ENCODE measurements at places on chromosomes 7 and 10.

GRCh38 chr10:1102831-1103230, 46.6 kb downstream of the WDR37 start:
- no peak for DNase-seq

DNA sequence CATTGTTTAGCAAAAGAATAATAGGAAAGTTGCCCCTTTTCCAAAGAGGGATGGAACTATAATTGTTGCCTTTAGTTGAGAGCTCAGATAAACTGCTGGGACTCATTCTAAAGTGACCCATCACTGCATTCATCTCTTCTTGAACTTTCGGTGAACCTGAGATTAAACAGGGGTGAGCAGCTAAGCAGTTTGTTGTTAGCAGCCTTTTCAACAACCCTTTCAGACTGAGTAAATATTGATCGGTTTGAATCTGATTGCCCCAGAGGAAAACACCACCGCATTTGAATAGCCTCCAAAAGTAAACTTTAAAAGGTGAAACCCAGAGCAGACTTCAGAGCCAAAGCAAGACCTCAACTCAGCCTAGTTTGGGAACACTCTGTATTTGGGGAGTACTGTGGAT, 4.7 kb downstream of the HOXA1 start:
- DNase-seq, result no peak

DNA sequence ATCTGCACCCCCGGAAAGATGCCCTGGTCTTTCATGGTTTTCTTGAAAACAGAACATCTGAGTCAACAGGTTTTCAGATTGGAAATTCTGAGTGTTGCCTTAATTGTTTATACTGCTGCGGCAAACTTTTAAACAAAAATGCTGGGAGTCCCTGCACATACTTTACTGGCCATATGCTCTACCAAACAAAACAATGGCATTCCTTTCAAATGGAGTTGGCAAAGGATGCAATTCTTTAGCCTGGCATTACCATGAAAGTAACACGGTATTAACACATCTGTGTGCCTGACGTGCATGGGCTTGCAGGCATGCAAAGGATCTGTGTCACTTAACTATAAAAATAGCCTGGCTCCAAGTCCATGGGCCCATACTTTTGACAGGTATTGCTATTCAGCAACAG, 4.2 kb downstream of the INHBA start:
- no peak for DNase-seq

DNA sequence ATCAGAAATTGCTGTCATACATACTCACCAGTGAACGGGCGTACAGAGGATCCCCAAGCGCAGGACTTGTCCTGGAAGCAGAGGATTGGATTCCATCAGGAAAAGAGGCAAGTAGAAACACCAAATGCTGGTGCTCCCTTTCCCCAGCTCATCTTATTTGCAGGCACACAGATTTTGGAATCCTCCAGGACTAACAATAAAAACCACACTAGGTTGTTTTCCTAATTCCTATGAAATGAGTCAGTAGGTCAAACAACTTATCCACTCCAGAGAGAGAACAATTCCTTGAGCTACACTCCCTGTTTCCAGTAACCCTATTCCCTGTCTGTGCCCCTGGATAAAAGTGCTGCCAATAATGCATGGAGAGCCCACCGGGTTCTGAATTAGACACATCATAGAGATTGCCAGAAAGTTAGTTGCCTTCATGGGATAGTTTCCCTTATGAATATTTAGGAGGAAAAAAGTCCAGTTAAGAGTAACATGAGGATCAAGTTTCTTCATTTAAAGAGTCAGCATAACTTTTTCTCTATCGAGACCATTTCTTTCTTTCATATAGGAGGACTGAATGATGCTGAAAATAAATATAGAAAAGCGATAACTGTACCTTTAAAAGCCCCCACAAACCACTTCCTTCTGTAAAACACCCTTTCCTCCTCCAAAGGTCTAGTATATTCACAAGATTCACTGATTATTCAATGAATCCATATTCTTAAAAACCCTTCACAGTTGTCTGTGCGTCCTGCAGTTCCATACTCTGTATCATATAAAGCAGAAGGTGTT, 178.3 kb upstream of the KLF14 start:
- no peak for DNase-seq

GRCh38 chr7:132160611-132161532, 415.4 kb downstream of the PLXNA4 start:
- DNase-seq, result no peak

DNA sequence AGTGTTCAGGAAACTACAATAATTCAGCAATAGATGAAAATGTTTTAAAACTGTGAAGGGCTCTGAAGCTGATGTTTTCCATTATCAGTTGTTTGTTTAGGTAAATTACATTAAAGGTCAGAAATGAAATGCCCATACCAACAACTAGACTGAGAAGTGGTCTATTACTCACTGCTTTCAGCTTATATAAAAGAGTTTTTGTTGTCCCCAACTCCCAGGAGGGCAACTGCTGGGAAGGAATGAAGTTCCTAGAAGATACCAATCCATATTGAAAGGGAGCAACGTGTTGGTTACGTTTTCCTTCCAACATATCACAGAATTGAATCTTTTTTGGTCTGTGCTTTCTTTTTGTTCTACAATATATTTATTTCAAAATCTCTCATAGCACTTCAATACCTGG, 330.6 kb upstream of the LRRN3 start:
- no peak for DNase-seq

DNA sequence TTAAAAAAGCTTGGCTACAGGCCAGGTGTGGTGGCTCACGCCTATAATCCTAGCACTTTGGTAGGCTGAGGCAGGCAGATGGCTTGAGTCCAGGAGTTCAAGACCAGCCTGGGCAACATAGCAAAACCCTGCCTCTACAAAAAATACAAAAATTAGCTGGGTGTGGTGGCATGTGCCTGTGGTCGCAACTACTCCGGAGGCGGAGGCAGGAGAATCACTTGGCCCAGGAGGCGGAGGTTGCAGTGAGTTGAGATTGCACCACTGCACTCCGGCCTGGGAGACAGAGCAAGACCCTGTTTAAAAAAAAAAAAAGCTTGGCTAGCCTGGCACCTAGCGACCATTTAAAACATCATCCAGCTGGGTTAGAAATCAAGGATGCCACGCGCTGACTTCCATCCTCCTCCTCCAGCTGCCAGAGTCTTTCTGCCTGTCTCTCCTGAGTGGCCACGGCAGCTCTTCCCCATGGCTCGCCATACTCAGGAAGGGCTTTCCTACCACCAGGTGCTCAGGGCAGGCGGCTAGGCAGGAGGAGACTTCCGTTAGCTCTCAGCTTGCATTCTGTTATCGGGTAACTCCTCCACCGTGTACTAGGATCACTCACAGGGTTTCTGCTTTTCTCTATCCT, 45.0 kb downstream of the DENND2A start:
- no peak for DNase-seq

DNA sequence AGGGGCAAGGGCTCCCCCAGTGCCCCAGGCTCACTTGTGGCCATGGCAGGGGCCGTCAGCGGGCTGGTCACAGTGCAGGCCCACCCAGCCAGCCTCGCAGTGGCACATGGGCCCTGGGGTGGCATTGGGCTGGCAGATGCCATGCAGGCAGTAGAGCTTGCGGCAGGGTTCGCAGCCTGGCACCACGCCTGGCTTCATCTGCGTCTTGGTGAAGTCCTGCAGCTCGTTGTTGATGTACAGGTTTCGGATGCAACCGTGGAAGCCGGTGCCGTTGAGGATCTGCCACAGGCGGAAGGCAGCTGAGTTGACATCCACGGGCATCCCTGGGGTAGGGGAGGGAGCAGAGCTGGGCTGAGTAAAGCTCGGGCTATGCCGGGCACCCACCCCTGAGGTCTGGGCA, 170.6 kb downstream of the LCOR start:
- DNase-seq, result no peak

GRCh38 chr10:71627956-71628355, 91.6 kb downstream of the C10orf105 start:
- no peak for DNase-seq

DNA sequence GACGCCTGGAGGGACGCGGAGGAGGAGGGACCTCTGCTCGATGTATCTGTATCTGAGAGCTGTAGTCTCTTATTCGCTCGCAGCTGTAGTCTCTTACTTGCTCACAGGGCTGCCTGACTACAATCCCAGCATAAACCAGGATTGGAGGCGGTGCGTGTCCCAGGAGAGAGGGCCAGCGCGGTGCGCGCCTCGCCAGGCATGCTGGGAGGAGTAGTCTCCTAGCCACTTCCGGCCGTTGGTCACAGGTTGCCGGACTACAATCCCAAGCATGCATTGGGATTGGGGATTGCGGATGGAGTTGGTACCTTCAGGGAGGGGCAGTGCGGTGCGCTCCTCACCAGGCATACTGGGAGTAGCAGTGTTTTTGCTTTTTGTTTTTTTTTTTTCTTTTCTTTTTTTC, 421.7 kb upstream of the NUPR2 start:
- no peak for DNase-seq

GRCh38 chr7:78379148-78379547, 580.6 kb downstream of the PHTF2 start:
- DNase-seq, result no peak

DNA sequence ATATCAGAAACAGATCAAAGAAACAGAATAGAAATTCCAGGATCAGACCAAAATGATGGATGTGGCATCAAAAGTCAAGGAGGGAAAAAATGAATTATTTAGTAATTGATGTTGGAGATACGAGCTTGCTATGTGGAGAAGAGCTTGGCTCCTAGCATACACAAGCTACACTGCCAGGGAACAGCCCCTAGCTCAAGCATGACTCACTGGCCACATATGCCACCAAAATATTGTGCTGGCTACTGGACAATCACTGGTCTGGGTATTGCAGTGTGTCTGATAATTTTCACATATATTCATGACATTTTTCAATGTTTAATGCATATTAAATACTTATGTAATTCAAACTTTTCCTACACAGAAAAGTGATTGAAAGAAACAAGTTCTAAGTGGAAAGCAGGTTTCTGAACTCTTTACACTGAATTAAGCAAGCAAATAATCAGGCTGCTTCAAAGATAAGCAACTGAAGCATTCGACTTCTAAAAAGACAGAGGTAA, 59.3 kb downstream of the OAT start:
- DNase-seq, result no peak

DNA sequence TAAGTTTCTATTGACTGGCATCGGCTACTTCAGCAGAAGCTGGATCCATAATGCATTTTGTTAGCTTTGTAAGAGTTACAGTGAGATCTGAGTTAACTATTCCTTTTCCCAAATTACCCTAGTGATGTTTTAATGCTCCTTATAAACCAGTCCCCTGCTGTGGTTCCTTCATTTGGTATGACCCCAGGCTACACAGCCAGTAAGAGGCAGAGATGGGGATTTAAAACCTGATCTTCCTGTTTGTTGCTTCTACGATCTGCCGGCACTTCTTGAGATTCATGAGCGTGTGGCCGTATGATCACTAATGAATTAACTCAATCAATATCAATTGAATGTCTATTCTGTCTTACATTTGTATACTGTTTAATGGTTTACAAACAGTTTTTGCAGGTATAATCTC, 86.1 kb downstream of the CACNB2 start:
- no peak for DNase-seq

DNA sequence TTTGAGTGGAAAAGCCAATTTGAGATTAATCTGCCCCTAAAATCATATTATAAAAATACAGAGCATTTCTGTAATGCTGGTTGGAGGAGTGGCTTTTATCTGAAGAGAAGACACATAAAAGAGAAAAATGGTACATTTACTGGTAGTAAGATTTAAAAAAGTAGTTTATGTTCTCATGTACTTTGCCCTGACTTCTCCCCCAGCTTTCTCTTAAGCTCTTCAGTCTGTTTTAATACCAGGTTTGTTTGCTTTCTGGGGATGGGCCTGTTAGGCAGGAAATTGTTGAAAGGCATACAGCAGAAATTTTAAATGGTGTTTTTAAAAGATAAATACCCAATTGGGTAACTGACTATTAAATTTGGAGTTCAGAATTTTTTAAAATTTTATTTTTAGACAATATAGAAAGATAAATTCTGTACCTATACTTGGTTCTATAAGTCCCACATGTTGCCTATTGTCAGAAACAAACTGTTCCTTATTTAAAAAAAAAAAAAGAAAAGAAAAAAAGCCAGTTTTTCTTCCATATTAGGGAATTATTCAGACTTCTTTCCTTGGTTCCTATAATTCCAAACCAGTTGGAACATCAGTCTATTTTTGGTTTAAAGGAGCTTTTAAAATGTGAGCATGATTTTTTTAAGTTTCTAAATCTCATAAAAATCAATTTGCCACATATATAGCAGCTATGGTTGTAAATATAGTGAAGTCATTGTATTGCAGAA, 136.6 kb downstream of the ARID5B start:
- DNase-seq, result no peak

GRCh38 chr10:102612964-102613275, 31.4 kb upstream of the TRIM8 start:
- peak; percentile 62 for DNase-seq

GRCh38 chr7:7795630-7796121, 77.3 kb upstream of the RPA3 start:
- no peak for DNase-seq

- DNase-seq, result no peak
Measured at GRCh38 chr7:130970196-130970595, 236.2 kb upstream of the KLF14 start.

DNA sequence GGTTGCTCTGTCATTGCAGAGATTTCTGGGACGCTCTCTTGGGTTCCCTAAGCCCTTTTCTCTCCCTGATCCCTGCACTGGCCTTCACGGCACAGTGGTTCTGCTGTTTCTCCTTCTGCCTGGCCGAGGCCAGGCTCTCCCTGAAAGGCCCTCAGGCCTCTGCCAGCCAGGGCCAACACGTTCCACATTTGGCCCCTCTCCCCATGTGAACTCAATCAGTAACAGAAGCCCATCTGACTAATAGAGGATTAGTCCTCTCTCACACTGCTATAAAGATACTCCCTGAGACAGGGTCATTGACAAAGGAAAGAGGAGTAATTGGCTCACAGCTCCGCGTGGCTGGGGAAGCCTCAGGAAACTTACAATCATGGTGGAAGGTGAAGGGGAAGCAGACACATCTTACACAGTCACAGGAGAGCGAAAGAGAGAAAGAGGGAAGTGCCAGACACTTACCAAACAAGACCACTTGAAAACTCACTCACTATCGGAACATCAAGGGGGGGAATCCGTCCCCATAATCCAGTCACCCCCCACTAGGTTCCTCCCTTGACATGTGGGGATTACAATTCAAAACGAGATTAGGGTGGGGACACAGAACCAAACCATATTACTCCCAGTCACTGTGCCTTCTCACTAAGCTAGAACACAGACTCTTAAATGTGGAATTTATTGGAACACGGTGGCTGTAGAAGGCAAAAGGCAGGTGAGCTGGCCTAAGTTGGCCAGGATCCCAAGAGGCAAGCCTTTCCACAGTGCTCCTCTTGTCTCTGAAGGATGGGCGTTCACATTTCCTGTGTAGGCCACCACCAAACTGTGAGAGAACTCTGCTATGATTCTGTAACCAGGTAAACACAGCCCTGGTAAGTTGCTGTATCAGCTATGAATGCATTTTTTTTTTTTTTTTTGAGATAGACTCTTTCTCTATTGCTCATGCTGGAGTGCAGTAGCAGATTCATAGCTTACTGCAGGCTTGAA, 8.8 kb downstream of the FZD8 start:
- no peak for DNase-seq

DNA sequence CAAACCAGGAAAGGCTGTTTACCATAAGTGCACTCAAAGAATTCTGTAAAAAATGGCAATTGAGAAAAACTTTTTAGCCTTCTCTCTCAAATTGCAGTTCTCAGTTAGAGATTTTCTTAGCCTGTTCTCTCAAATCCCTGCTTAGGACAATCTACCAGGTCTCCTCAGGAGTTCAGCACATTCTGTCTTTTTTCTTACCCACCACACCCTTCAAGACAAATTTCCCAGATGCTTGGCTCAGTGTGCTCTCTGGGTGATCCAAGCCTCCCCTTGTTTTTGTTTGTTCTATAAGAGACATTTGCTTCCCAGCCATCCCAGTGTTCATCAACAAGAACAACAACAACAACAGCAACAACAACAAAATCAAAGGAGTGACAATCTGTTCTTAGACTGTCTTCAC, 87.3 kb downstream of the MACC1 start:
- DNase-seq, result no peak
